ENCODE measurements at places on chromosomes 7 and 10.
A peak's percentile ranks its signal among the peaks of the same experiment; 100 is the strongest.

DNA sequence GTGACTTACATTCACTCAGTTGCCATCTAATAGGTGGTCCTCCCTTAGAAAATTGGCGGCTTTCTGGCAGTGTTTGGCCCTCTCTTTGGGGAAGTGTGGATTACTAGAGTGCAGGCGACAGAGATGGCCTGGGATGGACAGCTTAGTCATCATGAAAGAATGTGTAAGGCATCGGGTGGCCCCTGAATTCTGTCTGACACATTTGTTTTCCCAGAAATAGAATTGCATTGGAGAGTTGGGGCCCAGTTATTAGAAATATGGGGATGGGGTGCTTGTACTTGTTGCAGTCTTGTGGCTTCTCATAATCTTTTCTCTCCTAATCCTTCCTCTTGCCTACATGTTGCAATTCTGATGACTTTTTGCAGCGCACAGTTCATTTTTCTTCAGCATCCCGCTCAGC, 13.8 kb downstream of the TCF7L2 start:
- DNase-seq = no peak

- peak; percentile 72 for DNase-seq
Measured at GRCh38 chr7:104923010-104923421, 91.0 kb upstream of the KMT2E start.

GRCh38 chr10:20879136-20879535, 18.0 kb downstream of the NEBL start:
- no peak for DNase-seq

GRCh38 chr10:103549349-103549685, 55.8 kb downstream of the NEURL1 start:
- no peak for DNase-seq

GRCh38 chr10:58723966-58724365, 211.3 kb downstream of the BICC1 start:
- no peak for DNase-seq

Data from stimulated activated CD4-positive, alpha-beta T cell treated with anti-CD3 and anti-CD28 coated beads, Interleukin-2, amount 100 ng/mL, for 24 hours (primary cell).